ENCODE measurements at places on chromosomes 6 and 20.

GRCh38 chr6:25831532-25832306 is at the start of gene SLC17A1:
Gene SLC17A1 (minus strand): TSS chr6:25832052. CDS start chr6:25830557, 1,495 bp downstream.
- no peak for DNase-seq

GRCh38 chr6:7140631-7141378 is 33.0 kb downstream of the RREB1 start:
- DNase-seq = peak; percentile 76

GRCh38 chr20:35592339-35592974 is 23.2 kb upstream of the SPAG4 start:
- no peak for DNase-seq

DNA sequence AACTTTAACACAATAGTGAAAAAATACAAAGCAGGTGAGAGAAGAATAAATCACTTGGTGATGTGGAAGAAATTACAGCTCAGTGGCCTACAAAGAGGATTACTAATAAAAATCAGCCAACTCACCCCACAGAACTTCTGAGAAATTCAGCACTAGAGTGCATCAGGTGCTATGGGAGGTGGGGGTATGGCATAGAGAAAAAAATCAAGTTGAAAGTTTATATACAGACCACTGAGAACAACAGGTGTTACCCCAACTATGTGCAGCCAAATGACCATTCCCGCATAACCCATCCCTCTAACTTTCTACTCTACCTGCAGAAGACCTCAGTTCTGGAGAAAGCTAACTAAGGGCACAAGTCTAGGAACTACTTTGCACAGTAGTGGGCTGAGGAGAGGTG is 47.0 kb downstream of the PIGU start:
- DNase-seq = no peak

- DNase-seq = no peak
Measured at GRCh38 chr20:47263080-47263464, 93.4 kb downstream of the ZMYND8 start.

DNA sequence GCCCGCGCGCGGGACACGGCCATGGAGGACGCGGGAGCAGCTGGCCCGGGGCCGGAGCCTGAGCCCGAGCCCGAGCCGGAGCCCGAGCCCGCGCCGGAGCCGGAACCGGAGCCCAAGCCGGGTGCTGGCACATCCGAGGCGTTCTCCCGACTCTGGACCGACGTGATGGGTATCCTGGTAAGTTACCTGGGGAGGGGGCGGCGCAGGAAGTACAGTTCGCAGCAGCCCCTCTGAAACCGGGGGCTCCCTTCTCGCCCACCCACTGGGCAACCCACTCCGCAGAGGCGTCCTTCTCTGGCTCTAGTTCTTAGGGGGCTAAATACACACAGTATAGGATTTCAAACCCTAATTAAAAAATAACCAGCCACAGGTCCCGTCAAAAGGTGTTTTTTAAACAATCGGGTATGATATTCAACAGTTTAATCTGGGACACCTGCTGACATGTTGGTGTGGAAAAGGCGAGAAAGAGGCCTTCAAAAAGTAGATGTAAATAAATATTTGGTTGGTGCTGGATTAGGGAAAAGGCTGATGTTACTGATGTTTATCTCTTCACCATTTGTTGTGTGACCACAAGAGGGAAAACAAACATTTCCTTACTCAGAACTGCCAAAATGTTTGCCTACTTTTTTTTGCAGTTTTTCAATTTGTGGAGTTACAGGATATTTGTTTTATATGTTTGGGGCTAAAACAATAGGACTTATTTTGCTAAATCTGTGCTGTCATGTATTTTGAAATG is 577 bp downstream of the SASH1 start:
- no peak for DNase-seq

- DNase-seq = no peak
Measured at GRCh38 chr6:71153755-71154325, 134.8 kb upstream of the OGFRL1 start.

- DNase-seq = no peak
Measured at GRCh38 chr6:143767433-143767832, 75.7 kb upstream of the LTV1 start.

GRCh38 chr6:12114055-12114503 is 102.0 kb downstream of the HIVEP1 start:
- DNase-seq = no peak

DNA sequence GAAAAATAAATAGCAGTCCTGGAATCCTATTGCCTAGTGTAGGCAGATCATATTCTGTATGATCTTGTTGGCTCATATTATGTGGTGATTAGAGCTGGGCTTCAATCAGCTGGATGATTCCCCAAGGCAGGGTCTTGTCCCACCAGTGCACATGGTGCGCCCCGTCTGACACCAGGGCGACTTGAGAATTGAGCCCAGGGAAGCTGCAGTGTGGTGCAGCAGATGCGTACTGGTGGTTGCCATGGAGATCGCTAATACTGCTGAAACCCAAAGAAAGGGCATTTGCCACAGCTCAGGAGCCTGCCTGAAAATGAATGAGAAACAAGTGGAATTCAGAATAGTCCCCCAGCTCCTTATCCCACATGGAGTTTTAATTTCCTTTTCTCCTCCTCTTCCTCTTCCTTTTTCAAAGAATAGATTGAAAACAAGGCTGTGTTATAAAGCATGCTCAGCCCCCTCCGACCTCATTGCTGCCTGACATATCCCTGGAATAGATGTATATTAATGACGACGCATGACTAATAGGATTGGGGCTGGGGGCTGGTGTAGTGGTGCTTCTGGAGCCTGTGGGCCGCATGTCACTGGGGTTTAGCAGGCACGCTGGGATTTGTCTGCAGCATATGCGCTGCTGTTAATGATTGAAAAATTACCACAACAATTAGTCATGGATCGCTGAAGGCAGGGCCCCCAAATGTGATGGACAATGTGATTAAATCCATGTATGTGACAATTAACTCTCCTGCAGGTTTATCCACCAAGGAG is 210.5 kb downstream of the FARS2 start:
- DNase-seq = no peak

DNA sequence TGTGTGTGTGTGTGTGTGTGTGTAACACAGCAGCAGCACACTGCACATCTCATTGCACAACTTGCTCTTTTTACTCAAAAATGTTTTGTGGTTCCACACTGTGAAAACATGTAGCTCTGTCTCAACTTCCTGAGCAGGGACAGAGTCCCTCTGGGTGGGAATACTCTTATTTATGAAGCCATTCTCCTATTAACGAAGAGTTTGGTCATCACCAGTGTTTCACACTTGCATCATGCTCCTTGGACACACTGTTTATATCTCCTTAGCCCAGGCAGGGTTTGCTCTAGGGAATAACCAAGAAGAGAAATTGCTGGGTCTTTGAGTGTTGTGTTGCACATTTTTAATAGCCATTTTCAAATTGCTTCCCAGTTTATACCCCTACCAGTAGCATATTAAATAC is 53.6 kb downstream of the ZNF831 start:
- DNase-seq = no peak

DNA sequence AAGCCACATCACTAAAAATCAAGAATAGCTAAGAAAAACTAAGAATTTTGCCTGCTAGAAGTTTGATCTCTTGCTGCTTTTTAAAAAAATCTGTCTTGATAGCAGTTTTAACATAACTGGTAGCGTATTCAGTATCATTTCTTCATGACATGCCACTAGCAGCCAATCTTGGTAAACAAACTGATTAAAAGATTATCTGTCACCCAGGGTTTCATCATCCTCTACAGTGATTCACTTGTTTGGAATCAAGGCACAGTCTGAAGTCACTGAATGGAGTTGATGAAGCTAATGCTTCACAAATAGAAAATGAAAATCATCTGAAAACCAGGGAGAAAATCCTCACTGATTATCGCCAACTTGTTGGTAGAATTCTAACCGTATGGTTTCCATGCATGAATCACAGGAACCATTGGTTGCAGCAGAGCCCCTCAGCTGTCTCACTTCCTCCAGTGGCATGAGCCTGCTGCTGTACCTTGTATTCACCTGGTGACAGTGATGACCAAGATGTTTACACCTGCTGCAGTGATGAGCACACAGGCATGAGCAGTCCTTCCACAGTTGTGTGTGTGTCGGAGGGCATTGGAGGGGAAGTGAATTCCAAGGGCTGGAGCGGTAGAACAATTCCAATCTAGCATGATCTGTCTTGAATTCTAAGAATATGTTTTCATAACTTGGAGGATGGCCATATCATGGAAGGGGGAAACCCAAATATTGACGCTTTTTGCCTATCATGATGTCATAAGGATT is 275.0 kb downstream of the KHDC1L start:
- no peak for DNase-seq

GRCh38 chr6:148760568-148761526 is 14.0 kb downstream of the UST start:
- peak; percentile 41 for DNase-seq

DNA sequence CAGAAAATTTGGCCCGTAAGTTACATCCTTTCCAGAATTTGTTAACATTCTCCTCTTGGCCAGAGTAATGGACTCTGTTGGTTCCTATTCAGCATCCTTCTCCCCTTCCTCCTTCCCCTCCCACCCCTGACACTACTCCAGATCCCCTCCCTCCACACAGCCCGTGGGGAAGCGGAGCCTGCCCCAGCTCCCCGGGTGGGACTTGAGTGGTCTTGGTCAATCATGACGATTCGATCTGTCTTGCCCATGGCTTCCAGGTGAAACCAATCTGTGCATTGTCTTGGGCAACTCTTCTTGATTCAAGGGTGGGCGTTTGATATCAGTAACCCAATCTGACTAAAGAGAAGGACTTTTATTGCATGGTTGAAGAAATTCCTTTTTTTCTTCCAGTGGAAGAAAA is 143.9 kb downstream of the ANKRD60 start:
- DNase-seq = no peak

DNA sequence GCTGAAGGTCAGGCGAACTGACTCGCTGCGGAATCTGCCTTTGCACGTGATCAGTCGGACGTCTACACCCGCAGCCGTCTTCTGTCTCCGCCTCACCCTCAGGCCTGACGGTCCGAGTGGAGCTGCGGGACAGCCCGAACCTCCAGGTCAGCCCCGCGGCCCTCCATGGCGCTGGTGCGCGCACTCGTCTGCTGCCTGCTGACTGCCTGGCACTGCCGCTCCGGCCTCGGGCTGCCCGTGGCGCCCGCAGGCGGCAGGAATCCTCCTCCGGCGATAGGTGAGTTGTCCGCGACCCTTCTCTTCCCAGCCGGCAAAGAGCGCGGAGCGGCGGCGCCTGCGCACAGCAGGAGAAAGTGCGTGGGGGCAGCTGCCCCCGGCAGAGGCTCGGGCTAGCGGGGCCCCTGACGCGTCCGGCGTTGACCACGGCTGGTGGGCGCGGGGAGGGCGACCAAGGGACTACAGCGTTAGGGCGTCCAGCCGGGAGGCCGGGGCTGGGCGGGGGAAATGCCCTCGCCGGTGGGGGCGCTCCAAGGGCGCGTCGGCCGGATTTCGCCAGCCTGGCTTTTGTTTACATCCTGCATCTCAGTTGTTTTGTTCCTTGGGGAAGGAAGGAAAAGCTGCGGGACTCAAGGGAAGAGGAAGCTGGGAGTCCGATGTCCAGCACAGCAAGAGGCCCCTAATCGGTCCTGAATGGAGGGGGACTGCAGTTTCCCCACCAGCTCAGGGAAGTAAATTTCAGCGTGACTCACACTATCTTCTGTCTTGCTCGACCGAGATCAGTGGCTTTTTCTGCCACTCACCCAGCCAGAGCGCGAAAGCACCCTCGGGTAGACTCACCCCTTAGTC is at the start of gene SMPDL3A:
SMPDL3A (plus strand) TSS at position 77 of the 846 bp plus-strand sequence; CDS start at position 166, 89 bp downstream.
- DNase-seq = peak; percentile 3
